ENCODE measurements at places on chromosomes 4 and X.

DNA sequence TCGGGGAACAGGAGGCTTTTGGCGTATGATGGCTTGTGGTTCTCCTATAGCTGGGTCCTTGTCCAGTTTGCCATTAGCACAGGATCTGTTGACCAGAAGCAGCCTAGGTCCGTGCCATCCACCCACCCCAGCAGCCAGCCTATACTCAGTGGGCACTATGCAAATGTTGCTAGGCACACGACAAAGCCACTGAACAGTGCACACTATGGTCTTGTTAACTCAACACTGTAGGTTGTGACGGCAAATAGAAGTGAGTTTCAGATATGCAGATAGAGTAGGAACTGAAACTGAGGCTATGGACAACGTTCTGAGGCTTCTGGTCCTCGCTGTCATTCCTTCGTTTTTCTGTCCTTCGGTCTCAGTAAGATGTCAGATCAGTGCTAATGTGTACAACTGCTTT is 541.3 kb upstream of the TENM3 start:
- DNase-seq = no peak

GRCh38 chrX:7372825-7373525 is 225.0 kb upstream of the PUDP start:
- DNase-seq = no peak

- DNase-seq = no peak
These were observed 49.7 kb upstream of the KIAA1210 start for GRCh38 chrX:119177278-119177677.

DNA sequence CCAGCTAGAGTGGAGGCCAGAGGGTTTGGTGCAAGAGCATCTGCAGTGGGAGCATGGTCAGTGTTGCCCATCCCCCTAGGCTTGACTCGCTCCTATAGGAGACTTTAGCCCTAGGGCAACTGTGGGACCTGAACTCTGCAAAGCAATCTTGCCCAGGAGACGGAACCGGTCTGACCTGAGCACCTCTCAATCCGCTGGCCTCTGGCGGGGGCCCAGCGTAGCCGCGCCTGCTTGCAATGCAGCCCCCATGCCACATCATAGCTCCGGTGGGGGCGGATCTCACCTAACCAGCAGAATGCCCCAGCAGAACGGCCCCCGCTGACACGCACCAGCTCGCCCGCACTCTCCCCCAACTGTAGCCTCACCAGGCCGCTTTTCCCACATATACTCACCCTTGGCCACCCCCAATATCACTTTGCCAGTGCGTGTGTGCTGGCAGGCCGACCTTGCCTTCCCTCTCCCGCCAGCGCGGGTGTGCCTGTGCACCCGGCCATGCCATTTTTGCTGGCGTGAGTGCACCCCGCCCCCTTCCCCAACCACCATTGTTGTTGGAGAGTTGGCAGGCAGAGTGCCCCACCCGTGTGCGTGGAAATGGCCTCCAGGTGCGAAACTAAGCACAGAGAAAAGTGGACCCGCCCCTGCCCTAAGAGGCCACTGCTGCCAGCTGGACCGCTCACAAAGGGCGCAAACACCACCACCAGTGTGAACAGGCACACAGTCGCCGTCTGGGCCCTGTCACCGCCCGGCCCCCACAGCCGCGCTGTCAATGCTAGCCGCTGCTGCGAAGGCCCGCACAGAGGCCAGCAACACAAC is 5.8 kb downstream of the BEX4 start:
- no peak for DNase-seq

DNA sequence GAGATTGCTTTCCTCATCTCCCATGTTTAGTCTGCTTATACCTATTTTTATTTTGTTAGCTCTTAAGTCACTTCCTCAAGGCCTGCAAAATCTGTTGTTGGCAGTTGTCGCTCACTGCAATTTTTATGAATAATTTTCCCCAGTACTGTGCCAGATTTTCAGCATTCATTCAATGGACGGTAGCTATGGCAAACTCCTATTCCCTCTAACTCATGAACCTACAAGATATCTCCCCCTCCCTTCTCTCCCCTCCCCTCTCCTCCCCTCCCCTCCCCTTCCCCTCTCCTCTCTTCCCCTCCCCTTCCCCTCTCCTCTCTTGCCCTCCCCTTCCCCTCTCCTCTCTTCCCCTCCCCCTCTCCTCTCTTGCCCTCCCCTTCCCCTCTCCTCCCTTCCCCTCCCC is 160.4 kb downstream of the FRAS1 start:
- DNase-seq = no peak

DNA sequence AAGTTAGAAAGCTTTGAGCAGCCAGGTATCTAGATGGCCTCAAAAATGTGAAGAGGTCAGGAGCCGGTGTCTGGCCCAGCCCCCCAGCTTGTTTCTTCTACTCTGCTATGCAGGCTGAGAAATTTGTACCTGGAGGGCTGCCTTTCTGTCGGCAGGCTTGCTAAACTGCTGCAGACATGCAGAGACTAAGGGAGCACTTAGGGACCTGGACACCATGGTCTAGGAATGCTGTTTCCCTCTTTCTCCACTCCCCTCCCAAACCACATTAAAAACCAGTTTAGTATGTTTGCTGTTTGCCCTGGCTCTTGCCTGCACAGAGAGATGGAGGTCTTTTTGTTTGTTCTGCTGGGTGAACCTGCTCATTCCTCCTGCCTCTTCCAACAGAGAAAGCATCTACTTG is 157.1 kb upstream of the DGKK start:
- DNase-seq = no peak

- no peak for DNase-seq
These were observed 18.1 kb downstream of the CHIC1 start for GRCh38 chrX:73581002-73581628.
